ENCODE measurements at places on chromosomes 3 and 15. TPM values are rescaled to one million over a fixed set of nuclear protein-coding genes. Genes with fewer than 3 reads are reported as not detected.

DLL4 gene
- polyA plus RNA-seq: 12.8 TPM

ALDH1A3 gene
- 39.1 TPM for polyA plus RNA-seq

CCR8 gene
- 0.10 TPM for polyA plus RNA-seq

SERINC4 gene
- polyA plus RNA-seq: 0.45 TPM

THOC7 gene
- polyA plus RNA-seq: 54.3 TPM

GUCA1C gene
- not detected for polyA plus RNA-seq

CCR5 gene
- 0.50 TPM for polyA plus RNA-seq

FBXO40 gene
- polyA plus RNA-seq: 2.7 TPM

GABRA5 gene
- 0.16 TPM for polyA plus RNA-seq

MNS1 gene
- 6.8 TPM for polyA plus RNA-seq

TMED3 gene
- polyA plus RNA-seq: 39.1 TPM

DNA sequence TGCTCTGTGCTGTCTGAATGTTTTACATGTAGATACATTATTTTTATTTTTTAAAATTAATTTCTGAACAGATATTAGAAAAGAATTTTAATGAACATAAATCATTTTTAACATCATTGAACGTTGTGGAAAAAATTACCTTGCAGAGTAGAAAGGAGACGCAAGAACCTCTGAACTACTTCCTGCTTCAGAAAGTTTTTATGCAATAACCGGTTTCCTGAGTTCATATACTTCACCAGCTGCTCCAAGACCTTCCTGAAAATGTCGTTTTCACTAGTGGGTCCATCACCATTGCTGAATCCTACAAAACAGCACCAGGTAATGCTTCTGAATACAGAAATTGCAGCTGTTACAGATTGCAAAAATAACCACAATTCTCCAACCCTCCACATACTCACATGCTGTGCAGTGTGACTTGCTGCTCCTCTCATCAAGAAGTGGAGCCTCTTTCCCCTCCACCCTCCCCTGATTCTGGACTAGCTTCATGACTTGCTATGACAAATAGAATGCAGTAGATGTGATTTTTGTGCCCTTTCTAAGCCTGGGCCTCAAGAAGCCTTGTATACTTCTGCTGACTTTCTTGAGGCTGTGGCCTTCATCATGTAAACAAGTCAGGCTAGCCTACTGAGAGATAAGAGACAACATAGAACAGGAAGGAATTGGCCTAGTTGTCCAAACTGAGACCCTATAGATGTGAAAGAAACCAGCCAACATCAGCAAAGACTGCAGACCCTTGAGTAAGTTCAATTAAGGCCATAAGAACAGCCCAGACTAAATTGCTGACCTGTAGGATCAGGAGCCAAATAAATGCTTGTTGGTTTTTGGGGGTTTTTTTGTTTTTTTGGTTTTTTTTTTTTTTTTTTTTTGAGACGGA, 80.4 kb downstream of the TRANK1 start:
- DNase-seq: no peak

GRCh38 chr3:145427355-145427754, 733.6 kb downstream of the PLOD2 start:
- no peak for DNase-seq

GRCh38 chr15:60390871-60391501, 6.8 kb downstream of the ANXA2 start:
- peak; percentile 61 for DNase-seq

DNA sequence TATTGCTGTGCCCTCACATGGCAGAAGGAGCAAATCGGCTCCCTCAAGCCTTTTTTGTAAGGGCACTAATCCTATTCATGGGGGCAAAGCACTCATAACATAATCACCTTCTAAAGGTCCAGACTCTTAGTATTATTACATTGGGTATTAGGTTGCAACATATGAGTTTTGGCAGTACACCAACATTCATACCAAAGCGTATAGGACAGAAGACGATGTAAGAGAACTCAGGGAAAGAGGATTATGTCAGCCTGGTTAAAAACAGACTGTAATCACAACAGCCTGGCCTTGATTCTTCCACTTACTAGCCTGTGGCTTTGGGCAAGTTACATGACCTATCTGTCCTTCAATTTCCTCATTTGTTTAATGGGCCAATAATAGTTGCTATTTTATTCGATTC, 828.5 kb upstream of the NECTIN3 start:
- DNase-seq: peak; percentile 1

DNA sequence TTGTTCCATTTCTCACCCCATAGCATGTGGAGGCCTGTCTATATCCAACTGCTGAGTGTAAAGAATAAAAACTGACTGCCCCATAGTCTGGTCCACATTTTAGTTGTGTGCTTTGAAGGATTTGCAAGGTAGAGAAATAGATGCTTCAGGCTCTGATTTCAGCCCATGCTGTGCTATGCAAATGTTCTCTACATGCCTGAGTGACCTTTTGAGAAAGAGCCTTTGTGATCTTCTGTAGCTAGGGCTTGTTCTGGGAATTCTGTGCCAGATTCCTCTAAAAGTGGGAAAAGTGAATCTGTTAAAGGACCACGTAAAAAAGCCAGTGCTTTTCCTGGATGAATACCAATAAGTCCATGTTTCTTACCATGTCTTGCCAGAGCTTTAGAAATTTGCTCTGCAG, 5.2 kb downstream of the KCTD6 start:
- DNase-seq: no peak

- no peak for DNase-seq
Measured at GRCh38 chr15:63417721-63418120, 36.1 kb upstream of the CA12 start.

GRCh38 chr3:195098741-195099525, 172.0 kb downstream of the XXYLT1 start:
- no peak for DNase-seq

DNA sequence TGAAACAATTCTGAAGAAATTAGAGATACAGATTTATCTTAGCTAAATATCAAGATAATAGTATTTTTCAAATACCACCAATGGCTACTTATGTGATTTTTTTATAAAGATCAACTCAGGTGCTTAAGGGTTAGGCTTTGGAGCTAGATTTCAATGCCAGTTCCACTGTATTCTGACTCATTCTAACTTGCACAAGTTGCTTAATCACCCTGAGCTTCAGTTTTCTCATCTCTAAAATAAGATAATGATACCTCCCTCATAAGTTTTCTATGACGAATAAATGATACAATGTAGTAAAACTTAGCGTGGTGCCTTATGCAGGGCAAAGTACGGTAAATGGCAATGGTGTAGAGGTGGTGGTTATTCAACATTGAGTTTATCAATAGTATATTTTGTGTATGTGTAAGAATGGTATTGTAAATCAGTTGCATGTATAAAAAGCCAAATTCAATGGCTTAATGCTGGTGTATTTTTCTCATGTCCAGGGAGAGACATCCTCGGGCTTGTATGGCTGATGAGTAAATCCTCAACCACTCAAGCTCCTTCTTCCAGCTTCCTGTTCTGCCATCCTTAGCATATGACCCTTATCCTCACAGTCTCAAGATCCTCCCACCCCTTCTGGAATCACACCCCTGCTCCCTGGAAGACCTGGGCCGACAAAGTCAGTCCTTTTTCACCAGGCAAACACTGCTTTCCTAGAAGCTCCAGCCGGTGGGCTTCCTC, 505.9 kb upstream of the CFAP20DC start:
- no peak for DNase-seq

GRCh38 chr3:119310071-119310470, 15.9 kb downstream of the ARHGAP31 start:
- DNase-seq: no peak

DNA sequence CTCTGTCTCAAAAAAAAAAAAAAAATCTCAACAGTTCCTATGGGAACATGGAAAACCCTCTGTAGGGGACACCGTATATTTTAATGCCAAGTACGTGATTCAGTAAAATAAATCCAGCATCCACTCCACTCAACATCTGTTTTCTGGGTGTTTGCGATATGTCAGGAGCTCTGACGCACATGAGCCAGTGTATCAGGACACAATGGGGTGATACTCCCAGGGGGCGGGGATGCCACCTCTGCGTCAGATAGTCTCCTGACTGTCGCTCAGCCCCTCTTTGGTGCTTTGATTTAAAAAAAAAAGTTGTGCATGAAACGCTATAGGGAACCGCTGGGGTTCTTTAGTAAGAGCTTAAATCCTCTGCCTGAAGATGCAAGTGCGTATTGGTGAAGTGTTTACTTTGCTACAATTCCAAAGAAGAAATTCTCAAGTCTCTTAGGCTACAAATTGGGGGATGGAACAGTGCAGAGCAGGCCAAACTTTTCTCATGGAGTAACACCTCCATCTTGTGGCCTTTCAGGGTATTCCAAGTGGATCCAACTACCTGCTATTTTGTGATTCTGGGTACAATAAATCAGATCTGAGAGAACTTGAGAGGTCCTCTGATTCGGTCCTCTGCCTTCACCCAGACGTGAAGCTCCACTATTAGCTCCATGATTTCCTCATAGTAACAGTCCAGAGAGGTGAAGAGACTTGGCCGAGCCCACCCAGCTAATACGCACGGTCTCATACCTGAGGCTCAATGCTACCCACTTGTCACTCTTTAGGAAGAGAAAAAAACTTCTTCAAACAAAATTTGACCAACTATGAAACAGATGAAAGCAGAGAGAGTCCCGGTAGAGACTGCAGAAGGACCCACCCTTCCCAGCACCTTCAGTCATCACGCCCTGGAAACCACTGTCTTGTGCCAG, 9.3 kb upstream of the NR2E3 start:
- DNase-seq: peak; percentile 90

GRCh38 chr3:11367143-11367693, 95.0 kb downstream of the ATG7 start:
- DNase-seq: peak; percentile 93

DNA sequence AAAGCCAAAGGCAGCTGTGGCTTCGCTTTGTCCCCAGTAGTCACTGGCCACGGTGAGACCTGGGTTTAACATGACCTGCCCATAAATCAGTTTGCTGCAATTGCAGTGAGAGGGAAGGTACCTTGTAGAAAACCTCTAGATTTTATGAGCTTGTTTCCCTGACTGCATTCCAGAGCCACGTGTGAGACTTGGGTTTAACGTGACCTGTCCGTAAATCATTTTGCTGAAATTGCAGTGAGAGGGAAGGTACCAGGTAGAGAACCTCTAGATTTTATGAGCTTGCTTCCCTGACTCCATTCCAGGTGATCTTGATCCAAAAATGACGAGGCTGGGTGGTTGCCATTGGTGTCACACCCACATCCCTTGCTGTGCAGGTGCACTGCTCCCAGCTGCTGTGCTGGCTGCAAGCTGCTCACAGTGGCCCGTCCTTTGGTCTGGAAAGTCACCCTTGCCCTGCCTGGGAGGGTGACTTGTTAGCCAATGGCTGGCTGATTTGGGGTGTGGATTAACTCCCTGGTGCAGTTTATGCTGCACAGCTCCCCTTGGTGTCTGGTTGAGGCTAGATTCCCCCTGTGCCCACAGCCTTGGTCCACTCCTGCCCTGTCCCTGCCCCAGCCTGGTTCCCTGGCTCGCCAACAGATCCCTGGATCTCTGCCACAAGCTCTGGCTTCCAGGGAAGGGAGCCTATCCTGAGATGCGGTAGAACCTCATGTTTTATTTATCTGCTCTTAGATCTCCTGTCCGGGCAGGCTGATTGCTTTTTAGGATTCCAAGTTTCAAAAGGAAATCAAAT, 192.7 kb upstream of the CTDSPL start:
- DNase-seq: no peak

- no peak for DNase-seq
Measured at GRCh38 chr15:50365971-50366370, 11.0 kb upstream of the GABPB1 start.

DNA sequence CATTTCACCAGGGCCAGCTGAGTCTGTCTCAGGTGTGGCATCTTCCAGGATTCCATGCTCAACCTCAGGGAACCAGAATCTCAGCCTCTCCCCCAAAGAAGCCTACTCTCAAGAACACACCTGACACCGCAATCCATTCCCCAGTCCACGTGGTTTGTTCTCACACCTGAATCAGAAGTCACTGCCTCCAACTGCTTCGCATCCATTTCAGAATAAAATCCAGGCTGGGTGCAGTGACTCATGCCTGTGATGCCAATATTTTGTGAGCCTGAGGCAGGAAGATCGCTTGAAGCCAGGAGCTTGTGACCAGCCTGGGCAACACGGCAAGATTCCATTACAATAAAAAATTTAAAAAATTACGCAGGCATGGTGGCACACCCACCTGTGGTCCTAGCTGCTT, 212.2 kb downstream of the FOXP1 start:
- DNase-seq: no peak

DNA sequence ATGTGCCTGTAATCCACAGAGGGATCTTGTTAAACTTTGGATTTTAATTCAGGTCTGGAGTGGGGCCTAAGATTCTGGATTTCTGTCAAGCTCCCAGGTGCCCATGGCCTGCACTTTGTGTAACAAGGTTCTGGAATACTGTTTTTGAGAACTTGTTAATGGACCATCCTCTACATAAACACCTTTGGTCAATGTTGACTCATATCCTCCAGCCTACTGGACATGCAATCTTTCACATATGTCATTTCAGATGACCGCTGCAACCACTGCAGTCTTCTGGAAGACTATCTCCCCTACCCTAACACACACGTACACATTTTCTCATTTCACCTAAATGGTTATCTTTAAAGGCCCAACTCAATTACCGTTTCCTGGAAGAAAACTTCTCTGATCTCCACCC, 302.1 kb upstream of the TPRG1 start:
- no peak for DNase-seq

Data from muscle of leg (tissue), 16 donors.